ENCODE measurements at places on chromosomes 5 and 9.

GRCh38 chr9:92725766-92726165 lies 38.9 kb downstream of the BICD2 start:
- DNase-seq: no peak

DNA sequence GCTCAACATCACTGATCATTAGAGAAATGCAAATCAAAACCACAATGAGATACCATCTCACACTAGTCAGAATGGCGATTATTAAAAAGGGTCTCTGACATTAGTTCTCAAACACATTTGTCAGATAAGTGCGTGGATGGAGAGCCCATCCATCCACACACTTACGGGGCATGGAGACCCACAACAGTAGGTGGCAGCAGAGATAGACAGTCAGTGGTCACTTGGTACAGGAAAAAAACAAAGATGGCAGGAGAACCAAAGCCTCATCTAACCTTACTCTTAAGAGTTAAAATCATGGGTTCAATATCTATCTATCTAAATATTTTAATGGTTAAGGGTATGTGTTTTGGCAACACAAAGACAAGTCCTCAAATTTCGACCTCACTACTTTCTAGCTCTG lies 1378.7 kb upstream of the C9orf72 start:
- DNase-seq: no peak

DNA sequence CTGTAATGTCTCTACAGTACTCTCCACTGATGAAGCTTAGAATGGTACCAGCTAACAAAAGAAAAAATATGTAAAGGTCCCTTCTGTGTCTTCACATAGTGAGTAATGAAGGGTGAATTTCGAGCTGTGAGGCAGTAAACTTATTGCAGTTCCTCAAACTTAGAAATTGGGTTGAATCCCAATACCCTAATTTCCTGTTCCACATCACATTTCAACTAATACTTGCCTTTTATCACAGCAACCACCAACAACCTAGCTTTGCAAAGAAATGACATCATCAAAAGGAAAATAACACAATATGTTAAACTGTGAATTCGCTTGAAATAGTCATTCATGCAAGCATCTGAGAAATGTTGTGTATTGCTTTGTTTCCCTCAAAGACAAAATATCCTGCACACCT lies 9.4 kb upstream of the TNFAIP8 start:
- DNase-seq: no peak

GRCh38 chr5:369151-369868 lies 47.8 kb downstream of the AHRR start:
- no peak for DNase-seq

DNA sequence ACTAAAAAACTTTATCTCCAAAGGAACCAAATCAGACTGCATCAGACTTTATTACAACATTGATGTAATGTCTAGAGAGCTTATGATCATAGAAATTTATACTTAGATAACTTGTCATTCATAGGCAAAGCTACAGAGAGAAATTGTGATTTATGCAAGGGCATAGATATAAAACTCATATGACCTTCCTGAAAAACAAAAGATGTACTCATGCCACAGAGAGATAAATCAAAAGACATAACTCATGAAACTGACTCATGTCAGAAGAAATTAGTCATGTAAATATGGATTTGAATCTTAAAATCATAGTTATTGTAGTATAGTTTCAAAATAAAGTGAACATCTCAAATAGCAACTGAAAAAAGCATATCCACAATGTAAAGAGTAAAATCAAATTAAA lies 186.2 kb downstream of the GABBR2 start:
- DNase-seq: no peak

GRCh38 chr9:130499804-130500263 lies 55.1 kb downstream of the ASS1 start:
- no peak for DNase-seq

All from cortex of kidney (tissue), 1 donor.